Fibroblast of mammary gland (primary cell): ENCODE measurements at places on chromosomes 7 and 10.

DNA sequence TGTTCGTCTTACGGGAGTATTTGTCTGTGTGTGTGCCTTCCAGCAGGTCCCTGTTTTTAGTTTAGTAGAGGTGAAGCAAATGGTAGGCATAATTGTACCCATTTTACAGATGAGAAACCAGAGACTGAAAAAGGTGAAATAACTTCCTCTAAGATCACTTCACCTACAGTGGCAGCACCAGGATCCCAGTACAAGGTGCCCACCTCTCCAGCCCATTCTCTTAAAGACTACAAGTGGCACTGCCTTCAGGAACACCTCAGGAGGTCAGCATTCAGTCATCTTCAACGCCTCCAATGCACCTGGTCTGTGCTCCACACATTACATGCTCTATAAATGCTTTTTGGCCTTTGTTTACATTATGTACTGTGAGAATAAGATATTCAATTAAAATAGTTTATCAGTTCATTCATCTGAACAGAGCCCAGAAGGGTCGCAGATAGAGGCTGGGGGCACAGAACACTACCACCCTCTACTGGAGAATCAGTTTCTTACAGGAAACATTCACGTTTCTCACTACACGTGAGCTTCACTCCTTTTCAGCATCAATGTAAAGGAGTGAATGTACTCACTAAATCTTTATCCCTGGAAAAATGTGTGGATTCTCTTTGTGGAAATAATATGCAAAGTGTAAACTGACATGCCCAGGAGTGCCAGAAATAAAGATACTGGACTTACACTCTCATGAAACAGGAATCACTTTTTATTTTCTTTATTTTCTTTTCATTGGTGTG, 45.5 kb upstream of the ABLIM1 start:
- DNase-seq, result peak; percentile 30

DNA sequence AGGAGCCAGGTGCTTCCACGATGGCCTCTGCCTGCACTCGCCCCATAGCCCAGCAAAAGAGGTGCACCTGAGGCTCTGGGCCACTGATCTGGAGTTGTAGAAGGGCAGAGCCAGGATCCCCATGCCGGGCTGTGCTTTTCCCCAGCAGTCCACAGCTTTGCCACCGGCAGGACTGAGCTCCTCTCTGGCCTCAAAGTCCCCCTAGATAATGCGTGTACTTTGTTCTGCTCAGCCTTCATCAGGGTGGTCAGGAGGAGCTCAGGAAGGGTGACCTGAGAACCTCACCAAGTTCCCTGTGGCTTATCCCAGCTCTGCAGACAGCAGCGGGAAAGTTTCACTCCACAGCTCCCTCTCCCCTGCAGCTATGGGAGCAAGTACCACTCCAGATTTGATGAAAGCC, 27.9 kb upstream of the UNC5B start:
- DNase-seq, result no peak

DNA sequence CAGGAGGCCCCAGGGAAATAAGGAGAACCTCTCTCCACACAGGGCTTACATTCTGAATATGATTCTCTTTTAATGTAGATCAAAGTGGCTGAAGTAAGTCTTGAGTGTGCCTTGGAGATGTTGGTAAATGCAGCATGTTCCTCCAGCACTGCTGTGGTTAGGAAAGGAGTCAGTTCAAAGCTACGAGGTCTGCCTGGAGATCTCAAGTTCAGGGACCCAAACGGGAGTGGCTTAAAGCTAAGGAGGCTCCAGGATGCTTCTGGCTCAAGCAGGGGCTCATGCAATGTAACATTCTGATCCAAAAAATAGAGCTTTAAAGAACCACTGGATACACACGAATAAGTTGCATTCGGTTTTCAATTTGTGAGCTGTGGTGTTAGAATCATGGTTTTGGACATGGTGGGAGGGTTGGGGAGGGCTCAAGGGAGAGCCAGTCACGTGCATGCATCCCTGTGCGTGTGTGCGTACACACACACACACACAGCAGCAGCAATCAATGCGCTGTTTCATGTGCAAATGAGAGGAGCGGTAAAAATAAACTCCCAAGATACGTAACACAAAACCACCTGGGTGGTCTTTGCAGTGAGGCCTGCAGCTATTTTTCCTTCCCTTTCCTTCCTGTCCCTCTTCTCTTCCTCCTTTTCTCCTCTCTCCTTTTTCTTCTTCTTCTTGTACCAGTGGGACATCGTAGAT, 70.5 kb downstream of the AOAH start:
- DNase-seq, result peak; percentile 17

DNA sequence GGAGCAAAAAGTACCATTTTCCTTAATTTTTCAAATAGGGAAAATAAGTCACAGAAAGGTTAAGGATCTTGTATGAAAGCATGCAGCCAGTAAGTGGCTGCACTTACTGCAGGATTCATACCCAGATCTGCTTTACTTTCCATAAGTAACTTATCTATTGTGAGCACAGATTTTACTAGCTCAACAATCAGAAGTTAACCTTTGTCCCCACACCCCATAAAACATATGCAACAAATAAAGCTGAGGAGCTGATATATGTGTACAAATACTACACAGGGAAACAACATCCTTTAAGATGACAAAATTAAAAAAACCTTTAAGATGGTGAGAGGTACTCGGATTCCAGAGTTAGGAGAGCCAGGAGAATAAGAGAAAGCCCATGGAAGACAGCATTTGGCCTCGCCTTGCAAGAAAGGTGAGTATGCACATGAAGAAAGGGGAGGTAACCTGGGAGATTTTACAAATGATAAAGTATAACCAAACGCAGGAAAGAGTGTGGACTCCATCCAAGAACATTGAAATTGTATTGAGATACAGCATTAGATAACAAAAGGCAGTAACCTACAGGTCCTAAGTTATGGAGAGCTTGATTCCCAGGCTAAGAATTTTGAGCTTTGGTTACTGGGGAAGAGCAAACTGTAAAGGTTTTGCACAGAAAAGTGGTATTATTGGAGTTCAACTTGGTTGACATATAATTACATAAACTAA, 87.1 kb downstream of the ITGB8 start:
- no peak for DNase-seq

GRCh38 chr10:51743146-51743545, 43.8 kb upstream of the CSTF2T start:
- DNase-seq, result peak; percentile 48

GRCh38 chr10:3867454-3868270, 82.7 kb upstream of the KLF6 start:
- peak; percentile 58 for DNase-seq

DNA sequence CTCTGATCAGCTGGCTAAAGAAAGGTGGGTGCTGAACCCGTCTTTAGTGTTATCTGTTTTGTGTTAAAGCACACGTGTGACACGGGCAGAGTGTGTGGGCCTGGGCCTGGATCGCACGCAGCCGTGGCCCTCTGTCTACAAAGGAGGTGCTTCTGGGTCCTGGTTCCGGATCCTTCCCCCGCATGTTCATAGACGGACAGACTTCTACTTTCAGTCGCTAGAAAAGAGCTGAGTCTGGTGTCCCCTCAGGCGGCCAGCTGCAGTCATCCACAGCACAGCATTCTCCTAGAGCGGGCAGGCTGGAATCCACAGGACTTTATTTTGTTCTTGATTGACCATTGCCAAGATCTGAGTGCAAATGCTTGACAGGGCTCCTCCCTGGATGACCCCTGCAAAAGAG, 134.4 kb downstream of the DLG5 start:
- no peak for DNase-seq

- DNase-seq, result peak; percentile 91
These were observed 20.1 kb upstream of the CABCOCO1 start for GRCh38 chr10:61642676-61643075.

DNA sequence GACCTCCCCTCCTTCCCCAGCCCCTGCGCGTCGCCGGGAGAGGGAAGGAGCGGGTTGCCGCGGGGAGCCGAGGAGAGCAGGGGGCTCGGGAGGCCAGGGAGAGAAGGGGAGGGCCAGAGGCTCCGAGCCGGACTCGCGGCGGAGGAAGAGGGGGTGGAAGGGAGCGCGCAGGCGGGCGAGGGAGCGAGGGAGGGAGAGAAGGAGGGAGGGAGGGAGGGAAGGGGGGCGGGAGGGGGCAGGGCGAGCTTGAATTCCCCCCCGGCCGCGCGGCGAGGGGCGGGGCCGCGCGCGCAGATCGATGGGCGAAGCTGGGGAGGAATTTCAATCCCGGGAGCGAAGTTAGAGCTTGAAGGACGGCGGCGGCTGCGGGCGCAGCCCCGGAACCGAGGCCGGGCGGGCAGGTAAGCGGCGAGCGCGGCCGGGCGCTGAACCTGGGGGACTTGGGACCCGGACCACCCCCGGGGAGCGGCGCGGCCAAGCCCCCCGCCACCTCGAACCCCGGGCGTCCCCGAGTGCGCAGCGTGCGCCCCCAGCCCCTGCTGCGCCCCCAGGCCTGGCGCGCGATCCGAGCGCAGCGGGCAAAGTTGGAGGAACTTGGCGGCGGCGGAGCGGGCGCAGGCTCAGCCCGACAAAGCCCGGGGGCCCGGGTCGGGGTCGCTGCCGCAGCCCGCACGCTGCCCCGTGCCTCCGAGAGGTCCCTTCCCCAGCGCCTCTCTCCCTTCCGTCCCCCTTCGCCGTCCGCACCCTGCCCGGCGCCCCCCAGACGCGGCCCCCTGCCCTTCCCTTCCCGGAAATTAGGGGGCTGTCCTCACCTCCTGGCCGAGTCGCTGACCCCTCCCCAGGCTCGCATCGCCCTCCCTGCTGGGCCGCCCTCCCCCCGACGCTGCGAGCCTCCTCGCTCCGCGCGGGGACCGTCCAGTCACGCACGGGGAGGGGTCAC, at the start of gene ELFN1:
Gene ELFN1 (plus strand): TSS at position 324 of the 940 bp plus-strand sequence. CDS start 74,320 bp downstream, outside the sequence.
- DNase-seq, result peak; percentile 20

DNA sequence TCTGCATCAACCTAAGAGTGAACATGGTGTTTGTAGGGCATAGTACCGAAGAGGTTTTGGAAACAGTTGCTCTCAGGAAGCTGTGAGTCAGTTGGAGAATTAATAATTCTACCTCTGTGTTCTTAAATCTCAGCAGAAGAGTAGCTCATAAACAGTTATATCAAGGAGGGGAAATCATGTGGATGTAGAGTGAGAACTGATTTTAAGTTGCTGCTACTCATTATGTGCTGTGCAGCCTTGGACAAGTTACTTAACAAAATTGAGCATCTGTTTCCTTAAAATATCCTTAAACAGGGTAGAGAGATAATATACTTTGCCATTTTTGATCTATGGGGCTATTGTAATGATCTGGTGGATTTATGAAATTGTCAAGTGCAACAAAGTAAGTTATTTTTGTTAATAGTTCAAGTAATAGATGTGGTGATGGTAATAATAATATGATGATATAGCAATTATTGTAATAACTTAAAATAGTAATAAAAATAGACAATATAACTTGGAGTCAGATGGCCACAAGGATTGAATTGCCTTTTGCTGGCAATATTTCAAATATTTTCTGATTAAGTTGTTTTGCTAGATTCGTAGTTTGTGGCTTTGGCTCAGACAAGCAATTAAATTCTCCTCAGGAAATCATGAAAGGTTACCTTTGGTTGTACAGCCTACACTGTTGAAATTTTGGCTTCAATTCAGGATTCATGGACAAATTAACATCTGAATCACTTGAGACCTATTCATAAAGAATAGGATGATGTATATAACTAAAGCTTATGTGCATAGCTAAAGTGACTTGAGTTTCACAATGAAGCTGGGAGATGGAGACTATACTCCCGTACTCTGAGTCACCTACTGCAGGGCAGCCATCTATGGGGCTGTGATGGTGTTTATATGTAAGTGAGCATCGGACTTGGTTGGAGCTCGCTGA, 228.5 kb downstream of the CDK14 start:
- DNase-seq, result peak; percentile 96

GRCh38 chr10:20274571-20274970, 458.3 kb downstream of the PLXDC2 start:
- DNase-seq, result peak; percentile 29

DNA sequence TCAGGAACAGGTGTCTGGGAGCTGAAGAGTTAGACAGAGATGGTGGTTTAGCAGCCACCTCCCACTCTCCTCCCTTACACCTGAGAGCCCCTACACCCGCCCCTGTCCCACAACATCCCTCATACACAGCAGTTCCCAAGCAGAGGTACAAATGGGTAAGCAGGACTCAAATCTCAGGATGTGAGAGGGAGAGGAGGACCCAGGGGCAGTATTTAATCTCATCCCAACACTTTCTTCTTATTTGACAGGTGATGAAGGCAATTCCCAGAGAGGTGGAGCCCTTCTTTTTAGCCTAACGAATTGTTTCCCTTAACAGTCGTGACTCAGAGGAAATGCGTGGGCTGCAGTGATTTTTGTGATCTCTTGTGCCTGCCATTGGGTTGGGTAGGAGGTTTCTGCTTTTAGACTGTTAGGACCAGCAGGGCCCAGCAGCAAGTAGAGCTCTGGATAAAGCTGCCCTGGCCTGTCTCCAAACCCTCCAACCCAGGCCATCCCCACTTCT, 191.3 kb downstream of the HECW1 start:
- peak; percentile 41 for DNase-seq

DNA sequence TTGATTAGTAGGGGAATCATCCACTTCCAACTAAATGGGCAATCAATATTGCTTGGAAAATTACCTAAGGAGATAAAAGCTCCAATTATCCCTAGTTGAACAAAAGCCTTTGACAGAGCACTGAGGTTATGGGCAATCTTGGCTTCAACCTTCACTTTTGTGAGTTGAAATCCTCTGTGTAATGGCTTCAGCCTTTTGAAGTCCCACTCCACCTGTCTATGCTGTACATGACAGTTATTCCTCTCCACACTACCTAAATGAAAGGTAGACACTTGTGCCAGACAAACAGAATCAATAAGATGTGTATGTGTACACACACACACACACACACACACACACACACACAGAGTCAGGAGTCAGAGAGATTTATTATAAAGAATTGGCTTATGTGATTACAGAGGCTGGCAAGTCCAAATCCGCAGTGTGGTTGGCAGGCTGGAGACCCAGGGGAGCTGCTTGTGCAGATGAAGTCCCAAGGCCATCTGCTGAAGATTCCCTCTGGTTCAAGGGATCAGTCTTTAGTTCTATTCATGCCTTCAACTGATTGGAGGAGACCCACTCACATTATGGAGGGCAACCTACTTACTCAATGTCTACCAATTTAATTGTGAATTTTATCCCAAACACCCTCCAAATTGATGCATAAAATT, 164.8 kb upstream of the CDC14C start:
- DNase-seq, result no peak

GRCh38 chr7:78787854-78788253, 665.6 kb downstream of the MAGI2 start:
- DNase-seq, result no peak

- no peak for DNase-seq
These were observed 28.1 kb upstream of the SLC29A3 start for GRCh38 chr10:71290806-71291527.

- DNase-seq, result no peak
These were observed 263.1 kb downstream of the ACTR3B start for GRCh38 chr7:153022475-153023193.

- DNase-seq, result no peak
These were observed 202.1 kb upstream of the SMIM30 start for GRCh38 chr7:113320419-113320818.

- no peak for DNase-seq
These were observed 252.9 kb upstream of the ZMIZ1 start for GRCh38 chr10:78815702-78816334.

GRCh38 chr10:112767156-112767555, 182.9 kb upstream of the TCF7L2 start:
- DNase-seq, result no peak

DNA sequence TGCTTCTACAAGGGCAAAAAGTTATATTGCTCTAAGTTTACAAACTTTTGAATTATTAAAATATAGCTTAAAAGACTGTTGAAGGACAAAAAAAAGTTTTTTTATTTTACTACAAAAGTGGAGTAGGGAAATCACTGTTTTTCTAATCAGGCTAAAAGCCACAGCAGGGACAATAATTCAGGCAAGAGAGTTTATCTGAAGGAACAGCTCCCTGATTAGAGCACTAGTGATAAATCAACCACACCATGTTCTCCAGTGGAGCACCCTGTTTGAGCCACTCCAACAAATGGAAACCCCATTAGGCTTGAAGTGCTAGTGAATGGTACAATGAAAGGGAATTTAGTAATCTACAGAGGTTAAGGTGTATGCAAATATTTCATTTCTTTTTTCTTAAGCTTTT, 357.1 kb downstream of the SEMA3D start:
- DNase-seq, result no peak
